ENCODE measurements at places on chromosomes 3 and 15.

DNA sequence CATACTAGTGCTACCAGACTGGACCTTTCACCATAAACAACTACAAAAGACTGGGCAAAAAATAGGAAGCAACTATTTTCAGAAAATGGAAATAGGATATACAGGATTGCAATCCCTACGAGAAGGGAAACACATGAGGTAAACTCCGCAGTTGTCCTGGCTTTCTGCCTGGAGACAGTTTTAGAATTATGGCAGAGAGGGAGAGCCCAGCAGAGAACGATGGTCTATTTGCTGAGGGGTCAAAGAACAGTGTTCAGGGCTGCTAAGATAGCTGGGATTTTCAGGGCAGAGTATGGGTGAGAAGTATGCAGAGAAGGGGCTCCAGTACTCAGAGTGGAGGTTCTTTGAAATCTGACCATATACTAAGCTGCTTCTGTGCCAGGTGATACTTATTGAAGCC is 163.4 kb downstream of the CHDH start:
- no peak for DNase-seq

DNA sequence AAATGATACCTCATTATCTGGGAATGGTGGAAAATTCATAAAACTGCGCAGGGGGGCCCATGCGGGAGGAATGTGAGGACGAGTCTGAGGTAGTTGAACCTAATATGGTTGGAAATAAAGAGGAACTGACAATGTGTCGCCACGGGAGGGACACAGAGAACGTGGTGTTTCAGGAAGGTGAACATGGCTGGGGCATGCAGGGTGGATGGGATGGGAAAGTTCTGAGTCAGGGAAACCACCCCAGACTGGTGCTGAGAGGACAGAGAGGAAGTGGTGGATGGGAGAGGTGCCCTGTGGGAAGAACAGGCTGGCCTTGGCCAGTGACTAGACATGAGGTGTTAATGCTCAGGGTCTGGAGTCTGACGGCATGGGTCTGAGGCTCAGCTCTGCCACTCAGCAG is 137.1 kb upstream of the WNT5A start:
- DNase-seq = no peak

GRCh38 chr15:87873516-87873915 is 383.0 kb downstream of the NTRK3 start:
- no peak for DNase-seq

- no peak for DNase-seq
Measured at GRCh38 chr3:116111765-116112164, 333.5 kb downstream of the LSAMP start.

GRCh38 chr3:195070336-195070735 is 200.6 kb downstream of the XXYLT1 start:
- no peak for DNase-seq

DNA sequence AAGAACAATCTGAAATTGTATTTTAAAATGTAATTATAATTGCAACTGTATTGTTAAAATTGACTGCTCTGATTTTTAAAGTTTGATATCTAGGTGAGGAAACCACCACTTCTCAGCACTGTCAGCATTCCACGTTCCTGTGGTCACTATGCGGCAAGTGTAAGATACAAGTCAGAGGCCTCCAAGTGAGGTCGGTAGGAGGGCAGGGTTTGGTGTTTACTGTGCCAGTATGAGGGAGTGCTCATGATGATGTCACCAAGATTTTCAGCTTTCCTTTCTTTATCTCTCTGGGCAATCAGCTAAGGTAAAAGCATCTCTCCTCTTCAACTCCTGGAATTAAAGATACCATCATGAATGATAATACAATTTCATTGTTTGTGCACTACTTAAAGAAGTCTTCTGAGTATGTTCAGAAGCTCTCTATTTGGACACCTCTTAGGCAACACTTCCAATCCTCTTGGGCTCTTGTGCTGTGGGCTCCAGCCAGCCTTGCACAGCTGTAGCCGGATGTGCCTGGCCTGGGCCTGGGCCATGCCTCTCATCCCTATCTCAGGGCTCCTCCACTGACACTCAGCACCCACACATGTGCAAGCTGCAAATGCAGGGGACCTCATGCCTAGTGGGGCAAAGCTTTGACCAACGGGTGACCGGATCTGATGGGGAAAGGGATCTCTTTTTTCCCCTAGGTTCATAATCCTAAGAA is 42.9 kb downstream of the CCR3 start:
- no peak for DNase-seq

DNA sequence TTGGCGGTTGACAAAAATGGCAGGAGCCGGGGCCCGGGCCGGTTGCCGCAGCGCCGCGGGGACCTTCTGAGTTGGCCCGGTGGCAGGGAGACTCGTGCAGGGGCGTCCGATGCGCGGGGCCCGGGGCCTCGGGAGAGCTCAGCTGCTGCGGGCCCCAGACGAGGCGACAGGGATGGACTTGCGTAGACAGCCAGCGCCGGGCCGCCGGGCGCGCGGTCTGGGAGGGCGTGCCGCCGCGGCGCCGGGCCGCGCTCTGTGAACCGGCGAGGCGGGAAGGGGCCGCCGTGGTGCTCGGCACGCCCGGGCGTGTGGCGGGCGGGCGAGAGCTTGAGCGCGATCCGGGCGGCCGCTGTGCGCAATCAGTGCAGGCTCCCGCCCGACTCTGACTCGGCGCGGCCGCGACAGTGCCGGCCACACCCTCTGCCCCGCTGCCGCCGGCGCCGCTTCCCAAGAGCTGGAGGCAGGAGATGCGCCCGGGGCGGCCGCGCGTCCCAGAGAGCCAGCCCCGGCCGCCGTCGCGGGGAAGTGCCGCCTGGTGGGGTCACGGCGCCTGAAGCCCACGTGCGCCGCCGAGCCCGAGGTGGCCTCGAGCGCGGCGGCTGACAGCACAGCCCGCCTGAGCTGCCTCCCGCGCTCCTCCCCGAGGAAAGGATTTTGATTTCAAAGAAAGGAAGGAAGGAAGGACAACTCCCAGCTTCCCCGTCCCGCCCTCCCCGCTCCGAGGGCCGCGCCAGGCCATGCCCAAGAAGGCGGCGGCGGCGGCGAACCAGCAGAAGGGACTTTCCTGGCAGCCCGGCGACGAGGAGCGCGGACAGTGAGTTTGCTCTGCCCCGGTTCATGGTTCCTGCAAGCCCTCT is 657 bp downstream of the TLNRD1 start:
- DNase-seq = no peak

DNA sequence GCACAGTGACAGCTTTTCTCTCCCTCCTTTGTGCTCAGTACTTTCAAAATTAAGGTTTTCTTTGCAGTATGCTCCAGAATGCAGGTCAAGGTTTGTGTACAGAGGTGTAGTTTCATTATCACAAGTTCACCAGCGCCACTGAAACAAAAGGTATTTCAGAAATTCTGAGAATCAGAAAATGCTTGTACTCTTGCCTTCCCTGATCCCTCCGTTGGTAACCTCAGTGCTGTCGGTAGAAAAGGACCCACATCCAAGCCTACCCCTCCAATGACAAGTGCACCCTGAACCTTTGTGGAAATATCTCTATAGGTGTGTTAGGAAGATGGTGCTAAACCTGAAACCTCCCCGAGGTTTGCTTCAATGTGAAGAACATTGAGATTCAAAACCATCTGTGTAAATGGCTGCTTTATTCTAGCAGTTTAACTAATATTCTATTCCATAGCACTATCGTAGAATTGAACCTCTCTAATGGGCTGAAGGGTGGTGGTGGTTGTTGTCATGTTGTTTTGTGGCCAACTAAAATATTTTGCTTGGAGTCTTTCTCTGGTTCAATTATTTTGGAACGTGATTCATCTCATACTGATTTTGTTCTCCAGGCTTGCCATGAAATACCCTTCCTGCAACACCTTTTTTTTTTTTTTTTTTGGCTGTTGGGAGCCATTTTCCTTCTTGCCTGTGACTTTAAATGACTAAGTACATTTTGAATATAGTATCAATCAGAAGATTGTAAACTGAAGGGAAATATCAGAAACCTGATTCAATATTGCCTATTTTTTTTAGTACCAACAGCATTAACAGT is 20.7 kb downstream of the ZBTB38 start:
- no peak for DNase-seq

- DNase-seq = no peak
Measured at GRCh38 chr3:195098741-195099525, 172.0 kb downstream of the XXYLT1 start.

- DNase-seq = no peak
Measured at GRCh38 chr15:48557335-48557734, 88.2 kb downstream of the FBN1 start.
